ENCODE measurements at places on chromosomes 2 and 18.

DNA sequence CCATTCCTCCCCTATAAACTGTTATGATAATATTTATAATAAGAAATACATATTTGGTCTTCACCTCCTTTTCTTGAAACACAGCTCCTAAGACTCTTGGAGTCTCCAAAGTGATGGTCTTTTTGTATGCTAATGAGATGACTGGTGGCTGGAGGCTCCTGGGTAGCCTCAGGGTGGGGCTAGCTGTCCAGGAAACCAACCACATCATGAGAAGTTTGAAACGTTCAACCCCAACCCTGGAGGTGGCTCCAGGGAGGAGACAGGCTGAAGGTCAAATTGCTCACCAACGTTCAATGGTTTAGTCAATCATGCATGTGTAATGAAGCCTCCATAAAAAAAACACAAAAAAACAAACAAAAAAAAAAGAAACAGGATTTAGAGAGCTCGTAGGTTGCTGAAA lies 298.7 kb upstream of the MGAT5 start:
- DNase-seq: no peak

DNA sequence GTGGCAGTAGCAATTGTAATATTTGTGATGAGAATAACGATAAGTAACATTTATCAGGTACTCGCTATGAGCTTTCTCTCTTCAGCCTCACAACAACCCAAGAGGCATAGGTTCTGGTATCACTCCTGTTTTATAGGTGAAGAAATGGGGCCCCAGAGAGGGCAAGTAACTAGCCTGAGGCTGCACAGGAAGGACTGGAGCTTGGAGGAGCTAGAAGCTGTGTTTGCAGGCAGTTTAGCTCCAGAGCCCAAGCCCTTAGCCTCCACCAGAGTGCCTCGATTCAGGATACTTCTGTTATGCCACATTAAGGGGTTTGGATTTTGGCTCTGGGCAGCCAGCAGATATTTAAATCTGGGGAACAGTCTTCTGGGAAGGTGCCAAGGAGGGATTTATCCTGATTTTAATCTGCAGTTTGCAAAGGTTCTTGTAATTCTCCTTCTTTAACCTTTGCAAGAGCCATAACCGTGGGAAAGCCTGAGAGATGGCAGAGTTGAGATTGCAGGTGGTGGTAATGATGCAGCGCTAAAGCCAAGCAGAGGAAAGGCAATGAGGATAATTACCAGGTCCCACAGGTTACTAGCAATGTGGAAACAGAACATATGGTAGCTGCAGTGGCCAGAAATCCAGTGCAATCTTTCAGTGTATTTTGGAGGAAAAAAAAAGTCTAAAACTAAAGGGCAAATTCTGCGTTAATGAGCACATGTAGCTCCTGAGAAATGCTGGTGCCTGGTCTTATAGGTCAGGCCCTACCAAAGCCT lies 9.1 kb downstream of the MOCOS start:
- DNase-seq: no peak

DNA sequence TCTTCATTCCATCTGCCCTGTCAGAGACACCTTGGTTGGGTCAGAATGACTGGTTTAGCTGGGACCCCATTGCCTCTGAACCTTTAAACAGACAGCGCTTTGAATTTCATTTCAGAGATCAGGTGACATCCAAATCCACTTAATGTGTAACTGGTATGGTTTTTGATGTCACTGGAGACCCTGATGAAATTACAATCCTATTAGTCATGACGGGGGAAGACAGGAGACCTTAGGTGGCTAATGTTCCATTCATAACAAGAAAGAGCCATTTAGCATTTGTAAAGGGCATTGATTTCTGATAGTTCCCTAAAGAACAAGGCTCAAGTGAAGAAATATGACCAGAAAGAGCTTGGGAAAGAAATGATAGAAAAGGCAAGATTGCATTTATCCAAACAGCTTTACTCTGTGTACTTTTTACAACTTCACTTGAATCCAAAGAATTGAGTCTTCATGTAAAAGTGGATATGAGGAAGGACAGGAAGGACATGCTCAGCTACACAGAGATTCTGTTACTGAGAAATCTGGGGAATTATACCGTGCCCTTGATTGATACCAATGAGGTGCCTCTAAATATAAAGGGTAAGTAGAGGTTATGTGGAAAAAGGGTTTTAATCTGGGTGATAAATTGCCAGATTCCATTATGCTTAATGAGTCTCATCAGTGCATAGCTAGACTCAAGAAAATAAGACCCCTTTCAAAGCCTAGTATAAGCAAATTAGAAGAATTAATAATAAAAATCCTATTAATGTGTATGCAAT lies 198.2 kb downstream of the NCKAP5 start:
- DNase-seq: no peak

DNA sequence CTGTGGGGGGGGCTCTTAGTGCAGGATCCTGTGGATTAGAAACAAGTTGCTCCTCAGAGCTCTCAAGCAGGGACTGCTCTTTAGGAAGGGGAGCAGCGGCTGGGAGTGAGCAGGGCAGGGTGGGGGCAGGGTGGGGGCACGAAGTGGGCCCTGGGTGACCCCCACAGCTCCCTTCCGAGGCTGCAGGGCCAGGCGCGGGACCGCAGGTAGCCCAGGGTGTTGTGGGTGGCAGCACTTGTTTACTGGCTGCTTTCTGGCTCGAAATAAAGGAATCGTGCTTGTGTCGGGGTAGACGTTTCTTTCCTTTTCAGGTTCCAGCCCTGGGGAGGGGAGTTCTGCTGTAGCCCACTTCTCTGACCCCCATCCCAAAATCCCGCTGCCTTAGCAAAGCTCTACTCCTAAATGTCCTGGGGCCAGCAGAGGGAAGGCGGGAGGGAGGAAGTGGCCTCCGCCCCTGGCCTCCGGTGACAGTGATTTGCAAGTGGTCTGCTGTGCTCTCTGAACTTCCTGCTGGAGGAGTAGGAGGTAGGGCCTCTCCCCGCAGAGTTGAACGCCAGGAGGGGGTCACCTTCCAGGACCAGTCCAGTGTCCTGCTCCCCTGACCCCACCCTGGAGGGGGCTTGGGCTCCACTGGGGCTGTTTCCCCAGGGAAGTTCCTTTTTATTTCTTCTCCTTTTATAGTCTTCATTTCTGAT lies 8.3 kb downstream of the NEU4 start:
- DNase-seq: no peak

DNA sequence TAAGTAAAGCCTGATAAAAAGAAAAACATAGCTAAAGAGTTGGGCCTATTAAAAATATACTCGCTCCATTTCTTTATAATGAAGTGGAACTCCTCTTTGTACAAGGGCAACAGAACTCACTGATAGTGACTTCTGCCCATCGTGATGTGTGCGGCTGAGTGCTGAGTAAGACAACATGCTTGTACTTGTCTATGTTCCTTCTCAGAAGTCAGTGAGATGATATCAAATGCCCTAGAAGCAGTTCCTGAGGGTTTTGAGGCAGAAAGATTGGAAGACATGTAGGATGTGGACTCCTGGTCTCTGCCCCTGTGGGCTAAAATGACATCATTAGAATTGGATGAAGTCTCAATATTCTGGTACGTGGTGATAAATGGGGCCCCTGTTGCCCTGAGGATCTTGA lies 73.8 kb downstream of the USP40 start:
- DNase-seq: no peak

DNA sequence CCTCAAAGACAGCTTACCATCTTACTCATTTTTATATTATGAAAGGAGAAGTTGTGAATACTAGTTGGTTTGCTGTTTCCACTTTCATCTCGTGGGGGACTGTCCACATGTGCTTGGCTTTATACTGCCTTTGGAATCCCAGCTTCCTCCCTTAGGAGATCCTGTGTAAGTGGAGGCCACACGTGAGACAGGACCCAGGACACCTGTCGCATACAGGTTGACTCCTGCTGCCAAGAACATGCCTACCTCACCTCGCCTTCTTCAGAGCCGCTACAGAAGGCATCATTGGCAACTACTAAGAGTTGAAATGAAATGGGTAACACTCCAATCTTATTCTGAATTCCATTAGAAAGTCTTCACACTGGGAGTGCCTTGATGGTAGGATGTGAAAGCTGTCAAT lies 69.3 kb downstream of the PPP4R1 start:
- DNase-seq: no peak

- DNase-seq: no peak
Observed at GRCh38 chr2:72145658-72146329, 1.9 kb downstream of the CYP26B1 start.

GRCh38 chr18:78891185-78891762 lies 88.3 kb upstream of the SALL3 start:
- no peak for DNase-seq

DNA sequence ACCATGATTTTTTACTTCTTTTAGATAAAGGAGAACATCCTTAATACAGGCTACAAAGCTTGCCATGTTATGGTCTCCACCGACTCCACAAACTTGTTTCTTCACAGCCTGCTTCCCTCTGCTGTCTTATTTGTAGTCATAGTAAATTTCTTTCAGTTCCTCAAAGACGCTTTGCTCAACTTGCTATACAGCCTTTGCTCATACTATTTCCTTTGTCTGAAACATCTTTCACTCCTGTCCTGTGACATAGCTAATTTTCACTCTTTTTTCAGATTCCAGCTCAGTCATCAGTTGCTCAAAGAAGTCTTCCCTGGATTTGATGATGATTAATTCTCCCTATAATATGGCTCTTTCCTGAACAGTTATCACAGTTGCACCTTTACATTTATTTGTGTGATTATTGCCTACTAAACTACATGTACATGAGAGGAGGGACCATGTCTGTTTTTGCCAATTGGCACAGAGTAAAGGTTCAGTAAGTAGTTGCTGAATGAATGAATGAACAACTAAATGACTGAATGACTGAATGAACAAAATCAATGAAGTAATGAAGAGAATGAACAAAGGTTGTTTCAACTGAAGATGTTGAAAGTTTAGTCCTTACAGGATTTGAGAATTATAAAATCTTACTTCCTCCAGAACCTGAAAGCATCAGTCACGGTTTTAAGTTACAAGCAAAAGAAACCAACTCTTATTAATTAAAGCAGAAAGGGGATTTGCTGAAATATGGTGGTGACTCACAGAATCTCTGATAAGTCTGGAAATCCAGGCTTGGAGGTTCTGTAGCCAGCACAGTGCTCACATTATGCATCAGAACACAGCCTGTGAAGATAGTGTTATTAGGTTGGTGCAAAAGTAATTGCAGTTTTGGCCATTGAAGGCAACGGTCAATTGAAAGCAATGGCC lies 186.4 kb upstream of the FAM98A start:
- DNase-seq: no peak

GRCh38 chr2:199861132-199861774 lies 10.3 kb upstream of the FTCDNL1 start:
- no peak for DNase-seq

- no peak for DNase-seq
Observed at GRCh38 chr2:46544581-46544980, 65.2 kb downstream of the TMEM247 start.

GRCh38 chr2:118718921-118719320 lies 128.5 kb downstream of the EN1 start:
- DNase-seq: no peak

DNA sequence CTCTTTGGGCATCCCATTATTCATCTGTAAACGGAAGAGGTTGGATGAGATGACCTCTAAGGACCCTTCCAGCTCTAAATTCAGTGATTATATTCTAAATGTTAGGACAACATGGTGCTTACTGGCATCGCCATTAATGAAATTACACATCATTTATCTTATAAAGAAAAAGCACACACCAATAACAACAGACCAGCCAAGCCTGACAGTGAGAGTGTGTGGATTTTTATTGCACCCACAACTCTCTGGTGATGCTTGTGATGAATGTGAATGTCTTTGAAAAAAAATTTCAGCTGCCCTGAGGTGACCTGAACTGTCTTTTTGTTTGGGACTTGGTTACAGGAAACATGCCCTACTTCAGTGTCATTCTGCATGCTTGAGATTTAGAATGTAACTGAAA lies 513.3 kb upstream of the NRP2 start:
- no peak for DNase-seq

- DNase-seq: no peak
Observed at GRCh38 chr2:221166292-221166691, 405.8 kb downstream of the EPHA4 start.

DNA sequence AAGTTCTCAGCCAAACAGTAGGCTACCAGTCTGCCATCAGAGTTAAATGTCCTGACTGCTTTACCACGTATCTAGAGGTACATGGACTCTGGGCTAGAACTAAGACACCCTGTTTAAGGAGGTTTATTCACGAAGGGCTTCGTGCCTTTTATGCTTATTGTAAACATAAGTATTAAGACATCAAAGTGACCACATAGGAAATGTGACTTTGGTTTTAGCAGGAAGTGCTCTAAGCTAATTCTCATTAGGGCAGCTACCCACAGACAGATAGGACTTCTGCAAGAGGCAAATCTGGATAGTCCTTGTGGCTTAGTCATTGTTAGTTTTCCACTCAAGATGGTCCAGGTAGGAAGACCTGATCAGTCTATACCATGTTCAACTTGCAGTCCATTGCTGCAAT lies 233.3 kb upstream of the MGAT5 start:
- DNase-seq: no peak

GRCh38 chr18:56825321-56825720 lies 174.2 kb downstream of the WDR7 start:
- DNase-seq: no peak

DNA sequence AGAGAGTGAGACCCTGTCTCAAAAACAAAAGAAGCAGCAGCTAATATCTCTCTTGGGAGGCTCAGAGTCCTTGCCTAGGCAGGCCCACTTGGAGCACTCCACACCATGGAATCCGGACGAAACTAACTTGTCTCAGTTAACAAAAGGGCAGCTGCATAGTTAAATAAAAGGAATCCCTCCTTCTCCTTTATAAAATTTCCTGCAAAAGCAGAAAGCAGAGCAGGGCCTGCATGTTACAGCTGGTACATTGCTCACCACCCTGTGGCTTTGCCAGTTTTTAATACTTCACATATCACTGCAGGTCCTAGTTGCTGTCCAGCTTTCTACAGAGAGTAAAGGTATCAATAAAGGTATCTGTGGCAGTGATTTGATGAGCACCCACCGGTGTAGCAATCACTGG lies 93.6 kb downstream of the ASAP2 start:
- DNase-seq: no peak

GRCh38 chr18:36348971-36349417 lies 51.5 kb downstream of the FHOD3 start:
- DNase-seq: no peak

DNA sequence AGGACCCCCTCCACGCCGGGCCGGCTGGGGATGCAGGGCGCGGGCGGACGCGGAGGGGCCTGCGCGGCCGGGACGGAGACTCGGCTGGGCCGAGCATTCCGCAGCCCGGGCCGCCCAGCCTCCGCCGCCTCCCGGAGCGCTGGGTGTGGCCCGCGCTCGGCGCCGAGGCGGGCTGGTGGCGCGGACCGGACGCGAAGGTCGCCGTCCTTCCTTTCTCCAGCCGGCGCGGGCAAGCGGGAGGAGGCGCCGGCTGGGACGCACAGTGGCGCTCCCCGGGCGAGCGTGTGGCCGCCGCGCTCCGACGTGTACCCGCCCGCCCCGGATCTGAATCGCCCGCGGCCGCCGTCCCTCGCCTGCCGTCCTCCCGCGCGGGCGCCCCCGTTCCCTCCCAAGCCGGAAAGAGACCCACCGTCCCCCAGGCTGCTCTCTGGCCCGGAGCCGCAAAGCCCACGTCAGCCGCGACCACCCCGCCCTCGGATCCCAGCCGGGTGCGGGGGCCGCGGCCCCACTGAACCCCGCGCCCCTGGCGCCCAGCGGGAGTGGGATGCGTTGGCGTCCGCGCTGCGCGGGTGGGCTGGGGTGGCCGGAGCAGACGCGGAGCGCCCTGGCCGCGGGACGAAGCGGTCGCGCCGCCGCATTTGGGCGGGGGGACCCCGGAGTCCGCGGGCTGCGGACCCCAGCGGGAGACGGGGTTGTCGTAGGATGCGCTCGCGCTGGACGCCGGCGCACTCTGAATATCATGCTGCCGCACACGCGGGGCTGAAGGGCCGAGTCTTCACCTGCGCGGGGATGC lies 634 bp downstream of the SPATS2L start:
- DNase-seq: peak; percentile 19

GRCh38 chr2:160268151-160268781 lies 68.2 kb upstream of the ITGB6 start:
- DNase-seq: no peak
